GM12878 (cell line): ENCODE measurements at places on chromosomes 1 and 21. TPM values are rescaled to one million over a fixed set of nuclear protein-coding genes. Genes with fewer than 3 reads are reported as not detected.

GRCh38 chr1:14120895-14121294 lies 420.9 kb downstream of the PRDM2 start:
- no peak for DNase-seq

The ASCL5 gene
- not detected in 2 replicates for total RNA-seq

GRCh38 chr1:53766831-53767405 lies 28.0 kb upstream of the GLIS1 start:
- no peak for DNase-seq

GRCh38 chr1:145906954-145907753 lies 2.7 kb downstream of the ITGA10 start:
- no peak for DNase-seq

The TMPRSS15 gene
- total RNA-seq: not detected in 2 replicates

The TMEM125 gene
- 0.28 and 1.1 TPM in 2 replicates for total RNA-seq

DNA sequence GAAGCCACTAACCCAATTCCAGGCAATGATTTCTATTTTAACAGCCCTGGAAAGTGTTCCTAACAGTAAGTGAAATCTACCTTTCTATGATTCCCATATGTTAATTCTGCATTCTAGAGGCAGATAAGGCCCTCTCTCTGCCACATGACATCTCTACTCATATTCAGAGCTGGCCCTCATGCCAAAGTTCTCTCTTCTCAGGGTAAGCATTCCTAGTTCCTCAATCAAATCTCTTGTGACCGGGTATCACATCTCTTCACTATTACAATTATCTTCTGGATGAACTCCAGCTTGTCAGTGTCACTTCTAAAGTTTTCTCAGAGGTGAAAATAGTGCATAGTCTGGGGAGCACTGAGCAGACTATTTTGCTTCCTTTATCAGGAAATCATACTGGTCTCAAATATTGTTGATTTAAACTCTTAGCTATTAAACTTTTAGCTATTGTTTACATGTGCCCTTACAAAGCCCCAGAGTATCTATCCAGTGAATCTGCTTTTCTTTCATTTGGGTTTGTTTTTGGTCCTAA lies 66.4 kb upstream of the TNFSF18 start:
- DNase-seq: no peak

The SLC37A1 gene
- 30.7 and 34.8 TPM in 2 replicates for total RNA-seq
